ENCODE measurements at places on chromosomes 7 and 10.

DNA sequence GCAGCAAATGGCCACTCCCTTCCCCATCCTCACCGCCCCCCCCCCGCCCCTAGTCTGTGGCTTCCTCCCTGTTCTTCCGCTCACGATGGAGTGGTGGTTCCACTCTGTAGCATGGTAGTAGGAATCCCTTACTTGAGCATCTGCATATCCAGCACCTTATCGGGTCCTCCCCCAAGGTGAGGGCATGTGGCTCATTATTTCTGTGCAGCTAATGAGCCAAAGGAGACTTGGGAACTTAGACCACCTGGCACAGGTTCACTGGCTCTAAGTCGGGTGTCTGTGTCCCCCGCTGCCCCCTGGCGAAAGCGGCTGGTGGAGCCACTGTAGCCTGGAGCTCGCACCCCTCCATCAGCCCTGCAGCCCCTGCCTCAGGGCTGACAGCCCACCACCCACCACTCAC, 22.8 kb upstream of the GPR26 start:
- no peak for DNase-seq

DNA sequence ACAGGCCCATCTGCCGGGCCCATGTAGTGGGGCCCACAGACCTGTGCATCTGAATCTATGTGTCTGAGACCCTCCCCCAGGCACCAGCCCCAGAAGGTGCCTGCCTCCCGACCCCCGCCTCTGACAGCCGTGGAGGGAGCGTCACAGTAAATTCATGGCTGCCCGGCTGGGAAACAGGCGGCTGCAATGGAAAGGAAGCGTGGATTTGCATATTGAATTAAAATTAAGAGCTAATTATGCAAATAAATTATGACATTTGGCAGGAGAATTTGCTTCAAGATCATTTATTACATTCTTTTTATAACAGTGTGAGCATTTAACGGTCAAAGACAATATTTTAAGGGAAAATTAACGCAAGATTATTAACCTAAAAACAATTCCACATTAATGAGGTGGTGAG, 92.3 kb downstream of the HIF1AN start:
- no peak for DNase-seq

- DNase-seq: peak; percentile 50
Observed at GRCh38 chr7:151008511-151009323, 15.6 kb downstream of the ATG9B start.

DNA sequence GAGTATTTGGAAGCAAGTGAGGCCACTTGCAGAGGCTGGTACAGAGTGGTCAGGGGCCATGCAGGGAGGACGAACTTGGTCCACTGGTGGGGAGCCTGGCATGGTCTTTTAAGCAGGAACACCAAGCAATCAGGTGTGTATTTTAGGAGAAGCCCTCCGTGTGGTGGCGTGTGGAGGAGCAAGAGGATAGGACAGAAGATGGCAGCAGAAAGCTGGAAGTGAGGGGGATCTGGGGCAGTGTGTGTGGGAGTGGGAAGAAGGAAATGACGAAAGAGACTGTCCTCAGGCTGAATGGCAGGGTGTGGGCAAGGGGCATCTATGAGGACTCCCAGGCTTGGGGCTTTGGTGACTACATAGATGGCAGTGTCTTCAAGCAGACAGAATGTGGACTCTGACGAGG, 51.2 kb downstream of the TEX36 start:
- DNase-seq: no peak

DNA sequence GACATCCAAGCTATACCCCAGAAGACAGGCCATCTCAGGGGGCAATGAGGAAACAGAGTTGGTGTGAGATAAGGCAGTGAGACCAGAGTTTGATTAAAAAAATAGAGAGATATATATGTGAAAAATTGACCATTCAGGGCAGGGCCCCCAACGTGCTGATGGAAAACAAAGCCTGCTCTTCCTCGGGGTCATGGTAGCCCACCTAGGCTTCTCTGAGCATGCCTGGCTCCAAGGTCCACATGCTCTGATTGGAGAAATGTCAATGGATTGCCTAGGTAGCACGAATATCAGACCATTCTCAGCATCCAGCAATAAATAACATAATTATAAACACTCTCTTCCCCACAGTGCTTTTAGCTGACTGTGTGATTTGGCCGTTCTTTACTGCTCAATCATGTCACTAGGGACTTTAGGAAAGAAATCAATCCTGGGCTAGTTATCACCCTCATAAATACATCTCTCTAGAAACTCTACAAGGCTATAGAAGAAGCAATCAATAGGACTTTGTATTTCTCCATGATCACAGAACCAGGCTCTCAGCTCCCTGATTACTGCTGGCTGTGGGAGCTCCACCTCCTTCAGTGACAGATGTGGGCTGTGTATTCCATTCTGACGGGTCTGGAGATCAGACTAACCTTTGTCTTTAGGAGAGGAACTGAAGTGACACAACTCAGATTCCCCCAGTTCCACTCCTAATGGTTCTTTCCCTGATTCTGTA, 766.4 kb downstream of the GRID1 start:
- DNase-seq: no peak

DNA sequence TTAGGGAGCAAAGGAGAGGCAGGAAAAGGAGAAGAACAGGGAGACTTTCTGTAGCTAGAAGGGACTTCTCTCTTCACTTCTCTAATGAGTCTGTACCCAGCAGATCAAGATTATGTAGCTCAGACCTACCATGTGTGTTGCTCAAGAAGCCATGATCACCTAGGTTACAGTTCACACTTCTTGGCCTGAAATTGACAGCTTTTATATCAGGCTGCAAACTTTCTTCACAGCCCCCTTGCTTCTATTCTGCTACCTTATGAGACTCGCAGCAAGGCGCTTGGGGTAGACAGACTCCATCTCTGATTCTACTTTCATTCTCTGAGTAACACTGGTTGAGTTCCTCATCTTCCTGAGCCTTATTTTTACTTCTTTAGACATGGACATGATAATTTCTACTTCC, 19.6 kb upstream of the GIMAP2 start:
- DNase-seq: no peak

- DNase-seq: no peak
Observed at GRCh38 chr10:108338146-108338545, 1173.6 kb upstream of the SORCS1 start.

DNA sequence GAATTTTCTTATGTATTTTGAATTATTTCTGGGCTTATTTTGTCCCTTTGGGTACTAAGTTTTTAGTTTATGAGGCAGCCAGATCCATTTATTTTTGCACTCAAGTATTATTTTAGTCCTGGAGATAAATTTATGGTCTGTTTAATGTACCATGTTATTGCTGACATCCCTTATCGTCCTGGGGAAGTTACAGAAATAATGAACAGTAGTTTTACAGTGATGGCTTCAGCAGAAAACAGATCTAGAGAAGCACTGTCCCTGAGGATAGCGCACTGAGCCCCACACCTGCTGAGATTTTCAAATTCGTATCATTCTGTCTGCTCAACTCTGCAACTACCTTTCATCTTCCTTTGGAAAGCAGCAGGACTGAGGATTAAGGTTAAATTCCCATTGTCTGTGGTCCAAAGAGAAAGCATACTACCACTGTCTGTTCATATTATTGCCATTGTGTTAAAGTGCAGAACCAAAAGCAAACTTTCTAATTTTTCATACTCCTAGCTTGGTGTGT, 168.3 kb downstream of the SNX13 start:
- DNase-seq: no peak

DNA sequence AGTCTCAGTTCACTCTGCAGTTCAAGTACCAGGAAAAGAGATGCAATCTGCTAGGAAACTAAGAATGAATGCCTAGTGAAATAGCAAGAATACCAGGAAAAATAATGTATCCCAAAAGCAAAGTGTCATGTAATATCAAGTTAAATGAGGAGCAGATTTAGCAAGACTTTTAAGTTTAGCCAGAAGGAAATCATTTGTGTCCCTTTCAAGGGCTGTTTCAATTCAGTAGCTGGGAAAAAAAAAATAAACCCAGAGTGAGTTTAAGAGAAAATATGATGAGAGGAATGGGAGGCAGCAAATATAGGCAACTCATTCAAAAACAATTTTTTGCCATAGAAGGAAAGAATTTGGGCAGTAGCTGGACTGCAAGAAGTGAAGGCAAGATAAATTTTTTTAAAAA, 135.8 kb downstream of the DGKB start:
- no peak for DNase-seq

DNA sequence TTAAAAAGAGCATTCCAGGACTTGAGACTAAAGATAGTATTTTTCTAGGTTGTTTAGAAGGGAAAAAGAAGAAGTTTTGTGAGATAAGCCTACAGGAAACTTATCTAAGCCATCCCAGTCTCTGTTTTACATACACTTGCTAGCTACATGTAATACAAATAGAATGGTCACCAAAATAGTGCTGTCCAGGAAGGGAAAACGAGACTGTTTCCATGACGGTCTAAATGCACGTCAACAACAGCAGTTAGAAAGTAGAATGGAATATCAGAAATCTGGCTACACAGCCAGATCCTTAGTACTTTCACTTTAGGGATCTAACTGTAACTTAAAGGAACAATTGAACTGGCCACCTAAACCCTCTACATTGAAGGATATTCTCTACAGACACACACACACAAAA, 117.6 kb downstream of the TSPAN12 start:
- DNase-seq: peak; percentile 69

GRCh38 chr10:44589944-44590449, 205.1 kb upstream of the CXCL12 start:
- no peak for DNase-seq

GRCh38 chr10:122163174-122164022, 107.7 kb upstream of the BTBD16 start:
- no peak for DNase-seq

- DNase-seq: no peak
Observed at GRCh38 chr7:46421441-46422230, 500.6 kb upstream of the IGFBP3 start.

- no peak for DNase-seq
Observed at GRCh38 chr7:116779931-116780330, 82.5 kb upstream of the CAPZA2 start.

DNA sequence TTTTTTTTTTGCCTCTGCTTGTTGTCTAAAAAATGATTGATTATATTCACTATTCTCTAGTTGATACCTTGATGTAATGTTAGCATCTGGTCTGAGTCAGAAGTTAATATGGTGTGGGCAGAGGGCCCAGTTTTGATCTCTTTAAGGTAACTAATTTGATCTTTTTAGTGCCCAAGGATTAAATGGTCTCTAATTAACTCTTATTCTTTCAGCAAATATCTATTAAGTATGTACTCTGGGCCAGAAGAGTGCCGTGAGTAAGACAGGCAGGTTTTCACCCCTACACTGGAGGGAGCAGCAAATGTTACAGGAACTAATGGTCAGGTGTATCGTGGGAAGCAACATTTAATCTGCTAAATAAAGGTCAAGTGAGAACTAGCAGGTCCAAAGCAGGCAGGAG, 144.6 kb upstream of the COL1A2 start:
- DNase-seq: no peak

- no peak for DNase-seq
Observed at GRCh38 chr7:106565428-106565827, 95.5 kb downstream of the CCDC71L start.

GRCh38 chr7:90706072-90706716, 110.1 kb downstream of the CDK14 start:
- no peak for DNase-seq

DNA sequence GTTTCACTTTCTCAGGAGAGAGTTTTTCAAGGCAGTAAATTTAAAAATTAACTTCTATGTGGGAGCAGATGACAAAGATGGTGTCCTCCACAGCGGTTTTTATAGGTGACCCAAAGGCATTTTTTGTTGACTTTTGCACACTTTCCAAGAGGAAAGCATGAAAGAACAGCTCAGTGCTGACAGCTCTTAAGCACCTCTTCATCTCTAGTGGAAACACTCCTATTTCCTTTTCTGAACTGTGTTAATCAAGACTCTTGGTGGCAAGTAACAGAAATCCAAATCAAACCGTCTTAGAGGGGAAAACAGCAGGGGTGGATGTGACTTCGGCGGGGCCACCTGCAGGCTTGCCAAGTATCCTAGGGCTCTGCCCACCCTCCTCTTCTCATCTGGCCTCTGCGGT, 71.8 kb upstream of the GATA3 start:
- no peak for DNase-seq

DNA sequence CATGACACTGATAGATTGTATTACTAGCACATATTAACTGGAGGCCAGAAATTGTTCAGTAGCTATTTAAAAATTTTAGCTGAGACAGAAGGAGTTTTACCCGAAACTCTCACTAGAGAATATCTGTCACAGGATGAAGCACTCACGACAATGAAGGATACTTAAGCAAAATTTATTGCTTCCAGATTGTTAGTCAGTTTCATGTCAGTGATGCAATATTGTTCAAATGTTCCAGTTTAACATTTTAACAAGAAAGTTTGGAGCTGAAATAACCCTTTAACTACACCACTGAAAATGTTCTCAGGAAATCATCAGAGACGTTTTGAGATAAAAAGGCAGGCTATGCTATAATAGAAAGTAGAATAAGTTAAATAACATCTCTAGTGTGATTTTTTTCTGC, 15.0 kb upstream of the CADPS2 start:
- DNase-seq: no peak

DNA sequence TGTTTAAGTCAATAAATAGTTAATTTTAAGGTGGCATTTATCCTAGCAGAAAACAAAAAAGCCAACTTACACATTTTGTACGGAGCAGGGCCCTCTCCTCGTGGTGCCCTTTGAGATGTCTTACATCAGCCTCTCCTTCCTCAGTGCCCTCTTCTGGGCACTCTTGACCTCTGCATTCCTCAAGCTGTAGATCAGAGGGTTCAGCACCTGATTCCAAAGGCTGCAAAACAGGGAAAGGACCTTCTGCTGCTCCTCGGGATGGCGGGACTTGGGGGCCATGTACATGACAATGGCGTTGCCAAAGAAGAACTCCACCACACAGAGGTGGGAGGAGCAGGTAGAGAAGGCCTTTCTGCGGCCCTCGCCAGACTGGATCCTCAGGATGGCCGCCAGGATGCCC, 4.6 kb upstream of the OR2A14 start:
- DNase-seq: no peak

- DNase-seq: no peak
Observed at GRCh38 chr7:57399972-57400371, 50.0 kb upstream of the ZNF716 start.

DNA sequence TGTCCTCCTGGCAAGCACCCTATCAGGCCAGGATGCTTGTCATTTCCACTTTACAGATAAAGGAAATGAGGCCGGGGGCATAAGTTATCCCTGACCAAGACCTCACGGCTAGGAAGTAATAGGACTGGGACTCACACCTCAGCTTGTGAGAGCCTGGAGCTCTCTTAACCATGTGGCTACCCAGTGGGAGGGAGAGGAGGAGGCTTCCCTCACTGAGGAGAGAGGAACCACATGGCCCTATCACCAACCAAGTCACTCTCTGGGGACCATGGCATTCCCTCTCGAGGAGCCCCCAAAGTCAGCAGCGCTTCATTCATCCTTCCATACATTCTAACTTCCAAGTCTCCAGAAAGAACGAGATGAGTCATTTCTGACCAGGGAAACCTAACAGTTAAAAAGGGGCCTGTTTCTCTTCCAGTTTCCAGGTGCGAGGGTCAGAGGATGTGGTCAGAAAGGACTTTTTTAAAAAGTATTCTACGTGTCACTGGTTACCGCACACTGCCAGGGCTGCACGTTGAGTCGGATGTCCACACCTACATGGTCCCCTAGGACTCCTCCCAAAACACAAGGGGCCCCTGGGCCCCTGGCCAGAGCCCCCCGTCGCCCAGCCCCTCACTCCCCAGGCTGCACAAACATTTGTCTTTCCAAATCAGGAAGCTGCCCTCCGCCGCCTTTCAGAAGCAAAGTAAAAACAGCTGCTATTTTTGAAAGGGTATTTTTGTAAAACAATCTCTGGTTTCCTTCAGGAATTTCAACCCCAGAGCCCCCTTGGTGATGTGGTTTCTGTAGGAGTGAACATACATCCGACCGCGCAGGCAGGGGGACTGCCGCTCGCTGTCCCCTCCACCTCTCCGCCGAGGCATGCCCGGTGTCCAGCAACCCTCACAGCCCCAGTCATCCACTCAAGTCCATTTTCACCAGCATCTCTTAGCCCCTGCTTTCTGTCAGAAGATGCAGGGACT, 128.2 kb upstream of the CHST15 start:
- DNase-seq: no peak

Measured in muscle of arm (tissue), 14 donors.